Ovary (tissue), 10 donors: ENCODE measurements at places on chromosomes 3 and 15. TPM values are rescaled to one million over a fixed set of nuclear protein-coding genes. Genes with fewer than 3 reads are reported as not detected.

SENP8 gene
- polyA plus RNA-seq: 1.7 TPM

GRAMD1C gene
- polyA plus RNA-seq: 0.75 TPM

DNA sequence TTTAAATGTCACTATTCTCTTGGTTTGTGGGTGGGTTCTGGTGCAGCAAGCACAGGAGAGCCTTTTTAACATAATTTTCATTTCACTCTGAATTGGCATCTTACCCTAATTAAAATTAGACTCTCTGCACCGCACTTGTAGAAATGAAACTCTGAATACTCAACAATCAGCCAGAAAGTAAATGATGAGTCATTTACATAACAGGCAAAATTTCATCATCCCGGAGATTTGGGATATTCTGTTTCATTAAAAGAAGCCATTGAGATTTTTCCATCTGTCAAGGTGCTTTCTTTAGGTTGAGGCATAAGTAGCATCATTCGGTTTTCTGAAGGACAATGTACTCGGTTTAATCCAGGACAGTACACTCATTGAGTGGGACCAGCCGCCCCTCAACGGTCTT, 111.0 kb downstream of the RFTN1 start:
- peaks cover 16% of the 10 kb centered on the region for H3K4me1 ChIP-seq
- H3K4me3 ChIP-seq: no peak overlapping the region
- H3K27ac ChIP-seq: no peak overlapping the region
- no peaks in the 10 kb centered on the region for H3K36me3 ChIP-seq
- no peaks in the 10 kb centered on the region for H3K27me3 ChIP-seq
- no peak for DNase-seq

- H3K4me3 ChIP-seq: no peak overlapping the region
- no peak for DNase-seq
- H3K36me3 ChIP-seq: no peaks in the 10 kb centered on the region
- H3K4me1 ChIP-seq: no peaks in the 10 kb centered on the region
- no peaks in the 10 kb centered on the region for H3K27me3 ChIP-seq
- no peak overlapping the region for H3K27ac ChIP-seq
Observed at GRCh38 chr3:127469760-127470159, 120.8 kb downstream of the TPRA1 start.

DNA sequence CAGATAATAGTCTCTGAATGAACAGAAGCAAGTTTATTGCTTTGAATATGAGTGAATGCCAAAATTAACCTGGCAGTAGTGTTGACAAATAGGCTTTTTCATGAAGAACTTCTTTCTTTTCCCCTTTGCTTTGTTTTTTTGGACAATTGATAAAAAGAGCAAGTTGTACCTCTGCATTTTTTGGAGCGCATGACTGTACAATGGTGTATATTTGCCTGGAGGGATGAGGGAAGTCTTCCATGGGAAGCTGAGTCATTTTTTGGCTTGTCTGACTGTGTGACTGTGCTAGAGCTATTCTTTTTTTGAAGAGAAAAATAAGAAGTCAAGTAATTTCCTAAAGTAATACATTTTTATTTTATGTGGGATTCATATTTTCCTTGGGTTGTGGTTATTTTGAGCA, 186.9 kb downstream of the KLHL25 start:
- no peak overlapping the region for H3K4me3 ChIP-seq
- no peaks in the 10 kb centered on the region for H3K4me1 ChIP-seq
- no peak overlapping the region for H3K27ac ChIP-seq
- DNase-seq: no peak

GRCh38 chr3:25473246-25473645, 45.2 kb downstream of the RARB start:
- no peaks in the 10 kb centered on the region for H3K36me3 ChIP-seq
- H3K27ac ChIP-seq: no peak overlapping the region
- no peaks in the 10 kb centered on the region for H3K27me3 ChIP-seq
- peaks cover 4% of the 10 kb centered on the region for H3K4me1 ChIP-seq
- H3K4me3 ChIP-seq: no peak overlapping the region
